ENCODE measurements at places on chromosomes 16 and 17.

DNA sequence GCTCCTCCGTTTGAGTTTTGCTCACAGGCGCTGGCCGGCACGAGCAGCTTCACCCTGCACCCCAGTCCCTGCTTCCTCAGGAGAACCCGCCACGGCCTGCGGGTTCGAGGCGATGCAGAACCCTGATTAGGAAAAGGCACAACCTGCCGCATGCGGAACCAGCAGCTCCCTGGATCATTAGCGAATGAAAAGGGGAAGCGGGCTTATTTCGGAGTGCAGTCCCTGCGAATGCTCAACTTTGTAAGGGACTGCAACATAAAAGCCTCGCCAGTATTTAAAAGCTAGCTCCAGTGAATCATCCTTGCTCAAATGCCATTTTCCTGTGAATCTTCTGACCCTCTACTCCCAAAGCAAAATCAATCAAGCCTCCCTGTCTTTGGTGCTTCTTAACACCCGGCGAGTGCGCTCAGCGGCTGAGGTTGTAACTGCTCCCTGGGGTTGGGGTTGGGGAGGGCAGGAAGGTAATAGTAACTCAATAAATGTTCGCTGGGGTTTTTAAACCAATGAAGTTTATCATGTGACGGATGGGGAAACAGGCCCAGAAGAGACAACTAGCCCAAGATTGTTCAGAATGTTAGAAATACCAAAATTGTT, 678 bp upstream of the AKAP10 start:
- no peak for DNase-seq

DNA sequence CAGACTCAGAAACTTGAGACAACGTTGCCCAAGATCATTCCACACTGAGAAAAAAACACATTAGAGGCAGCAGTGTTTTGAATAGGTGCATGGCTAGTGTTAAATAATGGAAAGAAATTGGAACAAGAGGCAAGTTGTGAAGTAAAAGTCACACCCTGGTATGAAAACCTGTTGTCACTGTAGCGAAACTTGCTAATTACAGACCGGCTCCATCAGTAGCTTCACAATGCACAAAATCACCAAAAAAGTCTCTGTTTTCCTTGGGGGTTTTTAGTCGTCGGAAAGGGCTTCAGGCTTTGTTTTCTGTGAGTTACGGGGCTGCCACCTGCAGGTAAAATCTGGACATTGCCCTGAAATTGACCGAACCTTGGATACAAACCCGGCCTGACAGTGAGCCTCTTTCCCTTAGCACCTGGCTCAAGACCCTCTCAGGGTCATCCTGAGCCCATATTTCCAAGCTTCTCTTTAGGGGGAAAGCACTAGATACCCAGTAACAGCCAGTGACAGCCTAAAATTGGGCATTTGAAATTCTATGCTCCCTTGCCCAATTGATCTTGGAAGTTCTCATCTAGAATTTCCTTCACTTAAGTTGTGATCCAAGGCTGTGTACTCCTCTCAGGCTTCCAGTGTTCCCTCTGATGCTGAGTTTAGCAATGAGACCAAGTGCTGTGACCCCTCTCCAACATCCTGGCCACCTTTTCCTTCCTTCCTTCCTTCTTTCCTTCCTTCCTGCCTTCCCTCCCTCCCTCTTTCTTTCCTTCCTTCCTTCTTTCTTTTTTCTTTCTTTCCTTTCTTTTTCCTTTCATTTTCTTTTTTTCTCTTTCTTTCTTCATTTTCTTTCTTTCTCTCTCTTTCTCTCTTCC, 7.2 kb upstream of the GRB2 start:
- DNase-seq: peak; percentile 66

- no peak for DNase-seq
Measured at GRCh38 chr16:66882702-66883101, 2.4 kb downstream of the PDP2 start.

DNA sequence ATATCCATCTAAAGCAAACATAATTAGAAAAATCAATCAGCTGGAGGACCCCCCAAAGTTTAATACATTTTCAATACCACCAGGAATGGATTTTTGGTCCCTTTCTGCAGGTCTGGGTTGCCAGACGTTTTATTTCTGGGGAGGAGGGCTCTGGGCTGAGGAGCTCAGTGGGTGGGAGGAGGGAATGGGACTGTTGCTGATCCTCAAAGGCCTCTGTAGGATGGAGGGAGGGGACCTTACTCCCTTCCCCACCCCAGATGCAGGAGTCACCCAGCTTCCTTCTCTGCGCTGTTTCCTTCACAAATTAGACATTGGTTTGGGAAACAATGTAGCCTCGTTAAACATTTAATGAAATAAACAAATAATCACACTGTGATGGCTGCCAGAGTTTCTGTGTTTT, 6.6 kb downstream of the RND2 start:
- DNase-seq: no peak

DNA sequence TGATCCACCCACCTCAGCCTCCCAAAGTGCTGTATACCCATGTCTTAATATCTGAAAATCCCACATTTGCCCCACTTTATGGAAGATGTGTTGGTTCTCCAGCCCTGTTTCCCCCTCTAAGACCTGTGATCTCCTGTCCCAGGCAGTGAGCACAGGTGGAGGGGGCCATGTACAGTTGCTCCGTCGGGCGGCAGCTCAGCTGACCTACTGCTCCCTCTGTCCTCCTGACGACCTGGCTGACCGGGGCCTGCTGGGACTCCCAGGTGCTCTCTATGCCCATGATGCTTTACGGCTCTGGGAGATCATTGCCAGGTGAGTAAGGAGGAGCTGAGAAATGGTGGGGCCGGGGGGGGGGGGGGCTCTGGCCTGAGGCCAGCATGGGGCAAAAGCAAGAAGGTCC, 6.7 kb upstream of the RNASEK start:
- no peak for DNase-seq

DNA sequence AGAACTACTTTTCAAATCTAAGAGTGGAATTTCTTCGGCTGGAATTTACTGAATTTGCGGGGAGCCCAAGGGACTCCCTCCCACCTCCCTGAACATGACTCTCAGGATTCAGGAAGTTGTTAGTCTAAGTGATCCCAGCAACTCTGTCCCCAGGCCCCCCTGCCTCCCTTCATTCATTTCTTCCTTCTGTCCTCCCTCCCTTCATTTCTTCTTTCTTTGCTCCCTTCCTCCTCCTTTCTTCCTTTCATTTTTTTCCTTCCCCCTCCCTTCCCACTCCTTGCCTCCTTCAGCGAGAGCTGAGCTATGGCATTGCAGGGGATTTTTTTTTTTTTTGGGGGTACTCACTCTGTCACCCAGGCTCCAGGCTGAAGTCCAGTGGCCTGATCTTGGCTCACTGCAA, 10.9 kb upstream of the JUP start:
- no peak for DNase-seq

All from hippocampal formation (tissue), 2 donors.